ENCODE measurements at places on chromosomes 2 and 18. TPM values are rescaled to one million over a fixed set of nuclear protein-coding genes. Genes with fewer than 3 reads are reported as not detected.

The LRPPRC gene
- total RNA-seq: 64.1 TPM

The RIT2 gene
- not detected for total RNA-seq

The CYBRD1 gene
- 412 TPM for total RNA-seq

The SKOR2 gene
- not detected for total RNA-seq

The BUB1 gene
- total RNA-seq: 5.9 TPM

The RND3 gene
- total RNA-seq: 321 TPM

The ITGA4 gene
- total RNA-seq: 8.9 TPM

The WBP1 gene
- 27.6 TPM for total RNA-seq

The OSR1 gene
- 117 TPM for total RNA-seq

The CCDC74A gene
- 15.1 TPM for total RNA-seq

The COL4A4 gene
- total RNA-seq: 1.1 TPM

The TUBB8B gene
- not detected for total RNA-seq

The GAD1 gene
- total RNA-seq: not detected

The L3MBTL4 gene
- total RNA-seq: not detected

The FRZB gene
- total RNA-seq: 0.18 TPM

The RAB31 gene
- 90.4 TPM for total RNA-seq

The UGT1A8 gene
- total RNA-seq: 0.09 TPM

The SPEG gene
- 22.7 TPM for total RNA-seq

The IL1R2 gene
- 0.57 TPM for total RNA-seq

The IL1A gene
- total RNA-seq: 0.90 TPM

The IL36G gene
- total RNA-seq: not detected

The OTOS gene
- not detected for total RNA-seq

The LYPD6B gene
- total RNA-seq: not detected

The SETBP1 gene
- 15.0 TPM for total RNA-seq

The TOGARAM2 gene
- under 0.01 TPM for total RNA-seq

The ABCB11 gene
- not detected for total RNA-seq

The MTA3 gene
- 27.5 TPM for total RNA-seq

The MTERF4 gene
- total RNA-seq: 73.4 TPM

The NXPH2 gene
- not detected for total RNA-seq

The PAIP2B gene
- total RNA-seq: 1.6 TPM

The COX5B gene
- 198 TPM for total RNA-seq

The IL36B gene
- not detected for total RNA-seq

The ARHGAP28 gene
- total RNA-seq: 221 TPM

The GKN2 gene
- total RNA-seq: not detected

The CTDSP1 gene
- total RNA-seq: 53.6 TPM

The COLEC11 gene
- total RNA-seq: 0.09 TPM

The EHD3 gene
- total RNA-seq: 10.7 TPM

The C2orf80 gene
- not detected for total RNA-seq

The RAB27B gene
- 1.7 TPM for total RNA-seq

The BBS5 gene
- total RNA-seq: 7.3 TPM

The TGFA gene
- total RNA-seq: not detected

The EML4 gene
- total RNA-seq: 50.9 TPM

The HIBCH gene
- total RNA-seq: 21.5 TPM

The GCG gene
- total RNA-seq: not detected

The ZNF532 gene
- total RNA-seq: 42.6 TPM

The SUMO1 gene
- 68.5 TPM for total RNA-seq

The CNDP1 gene
- total RNA-seq: not detected
